ENCODE measurements at places on chromosomes 7 and 10.

DNA sequence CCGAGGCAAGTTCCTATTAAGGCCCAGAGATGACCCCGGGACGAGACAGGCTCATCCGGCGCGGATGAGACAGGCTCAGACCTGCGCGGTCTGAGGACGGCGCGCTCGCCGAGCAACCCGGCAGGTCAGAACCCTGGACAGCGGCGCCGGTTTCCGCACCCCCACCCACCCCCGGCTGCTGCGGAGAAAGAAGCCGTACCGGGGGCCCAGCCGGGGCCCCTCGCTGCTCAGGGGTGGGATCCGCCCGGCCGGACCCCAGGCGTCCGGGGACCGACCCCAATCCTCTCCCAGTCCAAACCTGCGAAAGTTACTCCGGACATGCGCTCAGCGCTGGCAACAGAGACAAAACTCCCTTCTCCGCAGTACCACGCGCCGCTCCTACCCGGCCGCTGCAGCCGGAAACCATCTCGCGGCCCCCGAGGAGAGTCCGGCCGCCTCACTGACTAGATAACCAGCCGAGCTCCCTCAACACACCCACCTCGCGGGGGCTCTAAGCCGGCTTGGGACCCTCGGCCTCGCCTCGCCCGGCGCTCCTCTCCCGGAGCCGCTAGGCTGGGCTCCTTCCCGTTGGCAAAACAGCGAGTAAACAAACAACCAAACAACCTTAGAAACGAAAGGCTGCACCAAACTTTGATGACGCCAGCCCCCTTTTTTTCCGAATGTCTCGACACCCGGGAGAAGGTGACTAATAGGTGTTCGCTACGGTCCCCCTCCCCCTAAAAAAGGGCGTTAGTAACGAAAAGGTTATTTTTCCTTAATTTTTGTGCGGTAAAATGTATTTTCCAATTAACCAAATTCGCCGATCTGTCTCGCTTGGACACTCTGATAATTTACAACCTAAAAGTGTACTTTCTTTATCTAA lies 2.3 kb upstream of the DRGX start:
- peak; percentile 63 for DNase-seq

DNA sequence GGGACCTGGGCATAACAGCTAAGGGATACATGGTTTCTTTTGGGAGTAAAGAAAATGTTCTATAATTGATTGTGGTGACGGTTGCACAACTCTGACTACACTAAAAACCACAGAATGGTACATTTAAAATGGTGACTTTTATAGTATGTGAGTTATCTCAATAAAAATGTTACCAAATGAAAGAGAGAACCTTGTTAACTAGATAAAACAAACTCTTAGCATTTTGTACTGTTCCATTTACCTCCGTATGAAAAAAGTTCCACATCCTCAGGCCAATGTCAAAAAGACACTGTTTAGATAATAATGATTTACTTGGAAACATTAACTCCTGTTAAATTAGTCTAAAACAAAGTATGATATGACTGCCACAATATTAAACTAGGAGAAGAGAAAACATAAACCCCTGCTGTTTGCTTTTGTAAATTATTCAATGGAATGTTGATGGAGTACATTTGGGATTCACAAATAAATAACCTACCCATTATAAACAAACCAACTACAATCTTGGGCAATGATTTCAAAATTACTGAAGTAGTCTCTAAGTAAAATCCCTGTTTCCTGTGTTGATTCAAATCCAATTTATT lies 60.7 kb downstream of the SMURF1 start:
- no peak for DNase-seq

GRCh38 chr7:64307254-64308015 lies 6.3 kb upstream of the ZNF736 start:
- peak; percentile 96 for DNase-seq

DNA sequence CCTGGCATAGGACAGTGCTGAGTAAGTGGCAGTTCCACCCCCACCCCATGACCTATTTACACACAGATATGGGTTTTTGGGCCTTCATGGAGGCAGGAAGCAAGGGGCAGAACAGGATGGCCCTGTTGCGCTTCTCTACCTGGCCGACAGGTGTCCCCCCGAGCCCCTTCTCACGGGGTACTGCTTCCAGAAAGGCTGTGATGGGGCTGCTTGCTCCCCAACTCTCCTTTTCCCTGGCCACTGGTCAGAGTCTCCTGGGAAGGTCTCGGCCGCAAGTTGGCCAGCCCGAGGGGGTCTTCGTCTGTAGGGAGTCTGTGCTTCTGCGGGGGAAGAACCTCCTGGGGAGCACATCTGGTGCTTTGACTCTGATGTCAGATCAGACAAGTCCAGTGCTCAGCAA lies 139.8 kb upstream of the TNS3 start:
- no peak for DNase-seq

- DNase-seq = no peak
Measured at GRCh38 chr7:4076701-4077294, 605.3 kb upstream of the FOXK1 start.
